ENCODE measurements at places on chromosomes 16 and 17.

- DNase-seq: no peak
These were observed 824.9 kb downstream of the KCNJ2 start for GRCh38 chr17:70994194-70994593.

- DNase-seq: no peak
These were observed at the start of gene MLKL for GRCh38 chr16:74700438-74701225. Gene MLKL, minus strand, starts transcription at chr16:74700862. Its CDS starts 5,105 bp downstream, at chr16:74695757.

- DNase-seq: no peak
These were observed 722 bp downstream of the RASL10B start for GRCh38 chr17:35731917-35732805.

GRCh38 chr16:24906199-24906808, 60.5 kb downstream of the SLC5A11 start:
- DNase-seq: no peak

DNA sequence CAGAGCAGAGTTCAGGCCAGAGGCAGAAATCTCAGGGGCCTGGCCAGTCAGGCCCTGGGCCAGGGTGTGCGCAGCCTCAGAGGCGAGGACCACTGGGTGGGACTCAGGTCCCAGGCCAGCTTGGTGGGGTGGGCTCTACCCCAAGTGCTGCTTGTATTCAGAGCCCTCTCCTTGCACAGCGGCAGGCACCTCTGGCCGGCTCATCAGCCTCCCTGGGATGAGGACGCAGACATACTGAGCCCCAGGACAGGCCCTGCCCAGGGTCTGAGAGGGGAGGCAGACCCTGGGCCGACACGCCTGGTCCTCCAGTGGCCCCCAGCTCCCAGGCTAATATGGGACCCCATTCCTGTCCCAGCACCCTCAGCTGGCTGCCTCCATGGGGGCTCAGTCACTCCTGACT, 7.6 kb upstream of the IL27 start:
- DNase-seq: no peak

- no peak for DNase-seq
These were observed 103.9 kb upstream of the NETO2 start for GRCh38 chr16:47247690-47248089.

GRCh38 chr16:3173892-3174617, 13.9 kb upstream of the OR1F1 start:
- DNase-seq: no peak

GRCh38 chr17:838486-838885, 56.3 kb downstream of the MRM3 start:
- no peak for DNase-seq

DNA sequence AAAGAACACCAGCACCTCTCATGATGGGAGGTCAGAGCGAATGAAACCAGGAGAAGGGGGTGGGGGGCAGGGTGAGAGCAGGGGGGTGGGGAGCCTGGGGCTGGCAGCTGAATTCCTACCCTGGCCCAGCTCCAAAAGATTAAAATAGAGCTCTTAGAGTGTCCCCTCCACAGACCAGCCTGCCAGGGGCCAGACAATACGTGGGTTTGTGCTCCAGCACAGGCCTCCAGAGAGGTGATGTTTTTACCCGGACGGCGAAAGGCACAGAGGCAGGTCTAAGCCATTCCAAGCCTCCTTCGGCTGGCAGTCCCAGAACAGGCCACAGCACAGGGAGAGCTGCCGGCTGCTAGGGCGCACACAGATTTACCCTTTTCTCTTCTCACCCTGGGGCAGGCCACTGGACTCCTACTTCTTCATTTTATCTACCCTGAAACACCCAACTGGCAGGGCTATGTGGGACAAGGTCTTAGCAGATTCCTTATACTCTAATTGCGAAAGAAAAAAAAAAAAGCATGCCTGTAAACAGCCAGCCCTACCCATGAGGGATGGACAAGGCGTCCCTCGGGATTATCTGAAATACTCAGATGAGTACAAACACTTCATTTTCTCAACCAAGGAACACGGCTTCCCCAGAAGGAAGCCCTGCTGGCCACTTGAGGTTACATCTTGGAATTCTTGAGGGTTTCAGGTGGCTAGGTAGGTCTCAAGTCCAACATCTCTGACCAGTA, 71.9 kb upstream of the NOG start:
- no peak for DNase-seq

- DNase-seq: no peak
These were observed 63.4 kb downstream of the LMF1 start for GRCh38 chr16:907361-907760.

DNA sequence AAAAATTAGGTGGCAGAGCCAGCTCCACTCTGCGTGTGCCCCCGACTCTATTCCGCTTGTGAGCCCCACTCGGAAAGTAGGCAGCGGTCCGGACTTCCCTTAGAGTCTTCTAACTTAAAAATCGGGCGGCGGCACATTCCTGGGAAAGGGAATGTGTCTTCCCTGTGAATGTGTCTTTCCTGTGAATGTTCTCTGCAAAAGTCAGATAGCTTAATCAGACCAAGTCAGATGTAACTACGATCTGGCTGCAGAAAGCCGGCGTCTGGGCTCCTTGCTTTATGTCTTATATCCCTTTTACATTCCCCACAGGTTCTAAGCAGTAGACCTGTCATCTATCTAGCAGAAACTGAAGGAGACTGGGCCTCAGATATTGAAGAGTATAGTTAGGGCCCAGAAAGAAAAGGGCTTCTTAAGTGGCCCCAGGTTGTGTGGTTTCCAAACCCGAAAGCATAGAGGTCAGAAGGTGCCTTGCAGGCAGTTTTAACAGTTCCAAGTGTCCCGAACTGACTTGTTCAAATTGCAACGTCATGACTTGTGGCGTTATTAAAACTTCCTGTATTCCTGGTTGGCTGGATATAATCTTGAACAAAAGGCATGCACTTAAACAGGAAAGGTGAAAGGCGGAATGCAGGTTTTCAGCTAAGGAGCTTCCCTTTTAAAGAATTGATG, 601 bp downstream of the PHKB start:
- peak; percentile 4 for DNase-seq

GRCh38 chr16:17302214-17302613, 168.5 kb downstream of the XYLT1 start:
- no peak for DNase-seq

DNA sequence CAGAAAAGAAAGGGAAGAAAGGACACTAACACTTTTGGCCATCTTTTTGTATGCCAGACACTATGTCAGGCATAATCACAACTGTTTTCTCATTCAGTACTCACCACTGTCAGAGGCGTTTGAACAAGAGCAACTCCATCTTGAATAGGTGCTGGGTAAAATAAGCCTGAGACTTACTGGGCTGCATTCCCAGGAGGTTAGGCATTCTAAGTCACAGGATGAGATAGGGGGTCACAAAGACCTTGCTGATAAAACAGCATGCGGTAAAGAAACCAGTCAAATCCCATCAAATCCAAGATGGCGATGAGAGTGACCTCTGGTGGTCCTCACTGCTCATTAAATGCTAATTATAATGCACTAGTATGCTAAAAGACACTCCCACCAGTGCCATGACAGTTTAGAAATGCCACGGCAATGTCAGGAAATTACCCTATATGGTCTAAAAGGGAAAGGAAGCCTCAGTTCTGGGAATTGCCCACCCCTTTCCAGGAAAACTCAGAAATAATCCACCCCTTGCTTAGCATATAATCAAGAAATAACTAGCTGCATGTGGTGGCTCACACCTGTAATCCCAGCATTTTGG, 14.9 kb upstream of the LYRM9 start:
- DNase-seq: no peak

DNA sequence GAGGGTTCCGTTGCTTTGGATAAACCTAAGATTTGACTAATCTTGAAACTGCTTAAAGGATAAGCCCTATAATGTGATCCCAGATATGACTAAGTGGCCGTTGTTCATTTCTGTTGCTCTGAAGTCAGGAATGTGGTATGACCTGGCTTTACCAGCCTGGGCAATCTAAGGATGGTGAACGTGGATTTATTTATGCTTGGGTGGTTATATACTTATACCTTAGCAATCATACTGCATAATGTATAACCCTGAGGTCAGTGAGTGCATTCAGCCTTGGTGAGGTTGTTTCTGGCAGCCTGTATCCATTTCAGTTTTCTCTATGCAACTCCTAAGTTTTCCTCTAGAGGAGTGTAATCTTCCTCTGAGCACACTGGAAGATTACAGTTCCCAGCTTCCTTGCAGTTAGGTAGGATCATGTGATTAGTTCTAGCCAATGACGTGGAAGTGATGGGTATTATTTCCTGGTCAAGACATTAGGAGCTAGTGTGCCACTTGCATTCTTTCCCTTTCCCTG, 41.9 kb downstream of the FTO start:
- no peak for DNase-seq

DNA sequence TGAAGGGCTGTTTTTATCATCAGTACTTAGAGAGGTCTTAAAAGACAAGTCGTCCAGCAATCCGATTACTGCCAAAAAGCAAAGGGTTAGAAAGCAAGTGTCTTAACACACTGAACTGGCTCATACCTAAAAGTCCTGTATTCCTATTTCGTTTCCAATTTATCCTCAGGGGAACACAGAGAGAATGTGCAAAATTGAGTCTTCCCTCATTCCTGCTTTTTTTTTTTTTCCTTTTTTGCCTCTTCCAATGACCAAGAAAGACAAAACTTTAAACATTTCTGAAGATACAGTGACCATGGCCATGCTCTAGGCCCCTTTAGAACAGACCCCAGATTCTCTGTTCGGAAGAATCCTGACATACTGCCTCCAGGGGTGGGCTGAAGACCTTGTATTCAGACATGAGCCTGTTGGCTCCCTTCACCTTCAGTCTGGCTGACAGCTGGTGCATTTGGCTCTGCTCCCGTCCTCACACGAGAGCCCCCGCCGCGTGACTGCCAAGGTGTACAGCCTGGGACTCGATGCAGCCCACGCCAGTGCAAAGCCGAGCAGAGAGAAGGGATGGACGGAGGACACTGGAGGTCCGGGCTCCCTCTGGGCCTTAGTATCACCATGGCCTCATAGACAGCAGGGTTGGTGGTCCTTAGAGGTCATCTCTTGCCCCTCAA, 47.0 kb downstream of the COTL1 start:
- DNase-seq: no peak

DNA sequence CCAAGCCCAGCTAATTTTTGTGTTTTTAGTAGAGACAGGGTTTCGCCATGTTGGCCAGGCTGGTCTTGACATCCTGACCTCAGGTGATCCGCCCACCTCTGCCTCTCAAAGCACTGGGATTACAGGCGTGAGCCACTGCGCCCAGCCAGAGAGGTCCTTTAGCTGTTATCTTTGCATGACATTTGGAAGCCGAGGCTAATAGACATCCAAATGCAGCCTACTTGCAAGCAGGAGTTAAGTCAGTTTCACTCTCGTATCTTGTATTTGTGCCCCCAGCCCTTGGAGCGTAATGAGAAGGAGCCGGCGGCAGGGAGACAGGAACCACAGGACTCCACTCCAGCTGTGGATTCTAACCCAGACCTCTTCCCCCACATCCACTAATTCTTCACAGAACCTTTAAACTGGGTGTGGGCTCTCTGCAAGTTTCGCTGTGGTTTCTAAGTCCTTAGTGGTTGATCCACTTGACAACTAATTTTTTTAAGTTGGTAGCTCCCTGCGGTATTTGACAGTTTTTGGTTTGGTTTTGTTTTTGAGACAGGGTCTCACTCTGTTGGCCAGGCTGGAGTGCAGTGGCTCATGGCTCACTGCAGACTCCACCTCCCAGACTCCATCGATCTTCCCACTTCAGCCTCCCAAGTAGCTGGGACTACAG, 3.1 kb upstream of the CYTH1 start:
- DNase-seq: no peak

DNA sequence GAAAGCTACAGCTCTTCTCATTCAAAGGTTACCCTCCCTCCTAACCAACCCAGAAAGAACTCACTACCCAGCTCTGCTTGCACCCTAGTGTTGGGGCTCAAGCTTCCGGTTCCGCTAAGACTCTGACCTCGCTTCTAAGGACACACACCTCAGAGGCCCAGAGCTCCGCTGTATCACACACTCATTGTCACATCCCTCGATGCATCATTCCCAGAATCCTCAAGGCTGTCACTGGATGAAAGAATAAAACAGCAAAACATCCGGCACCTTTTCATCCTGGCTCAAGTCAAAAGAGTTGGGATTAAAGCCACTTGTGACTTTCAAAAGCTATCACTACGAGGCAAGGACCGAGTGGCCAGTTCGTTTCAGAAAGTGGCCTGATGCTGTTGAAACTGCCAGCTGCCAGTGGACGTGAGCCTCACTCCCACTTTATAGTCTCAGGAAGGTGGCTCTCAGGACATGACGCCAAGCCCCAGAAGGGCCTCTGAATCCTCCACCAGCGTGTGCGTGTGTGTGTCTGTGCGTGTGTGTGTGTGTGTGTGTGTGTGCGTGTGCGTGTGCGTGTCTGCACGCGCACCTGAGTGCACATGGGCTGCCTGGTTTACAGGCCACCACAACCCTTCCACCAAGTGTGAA, 29.0 kb downstream of the ZFHX3 start:
- no peak for DNase-seq

DNA sequence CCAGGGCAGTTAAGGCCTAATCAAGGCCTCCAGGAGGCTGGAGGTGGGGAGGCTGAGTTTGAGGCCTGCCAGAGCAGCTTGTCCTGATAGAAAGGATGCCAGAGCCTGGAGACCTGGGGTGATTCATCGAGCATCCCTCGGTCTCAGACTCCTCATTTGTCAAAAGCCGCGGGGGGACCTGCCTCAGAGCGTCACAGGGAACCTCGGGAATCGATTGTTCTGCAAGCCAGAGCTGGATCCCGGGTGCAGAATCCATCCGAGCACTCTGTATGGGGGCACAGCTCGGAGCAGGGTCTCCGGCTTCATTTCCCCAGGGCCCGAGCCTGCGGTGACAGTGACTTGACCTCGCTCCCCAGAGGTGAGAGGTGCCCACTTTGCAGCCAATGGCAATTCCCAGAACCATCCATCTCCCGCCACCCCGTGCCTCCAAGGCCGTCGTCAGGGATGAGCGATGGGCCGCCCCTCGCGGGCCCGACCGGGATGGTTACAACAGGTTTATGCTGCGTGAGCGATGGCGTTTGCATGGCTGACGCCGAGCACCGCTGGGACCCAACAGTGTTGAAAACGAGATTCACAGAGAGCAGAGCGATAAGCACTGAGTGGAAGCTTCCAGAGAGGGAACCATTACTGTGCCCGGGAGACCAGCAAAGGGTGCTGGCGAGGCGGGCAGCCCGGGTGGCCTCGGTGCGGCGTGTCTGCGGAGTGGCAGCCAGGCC, 117.1 kb upstream of the GSE1 start:
- DNase-seq: no peak

DNA sequence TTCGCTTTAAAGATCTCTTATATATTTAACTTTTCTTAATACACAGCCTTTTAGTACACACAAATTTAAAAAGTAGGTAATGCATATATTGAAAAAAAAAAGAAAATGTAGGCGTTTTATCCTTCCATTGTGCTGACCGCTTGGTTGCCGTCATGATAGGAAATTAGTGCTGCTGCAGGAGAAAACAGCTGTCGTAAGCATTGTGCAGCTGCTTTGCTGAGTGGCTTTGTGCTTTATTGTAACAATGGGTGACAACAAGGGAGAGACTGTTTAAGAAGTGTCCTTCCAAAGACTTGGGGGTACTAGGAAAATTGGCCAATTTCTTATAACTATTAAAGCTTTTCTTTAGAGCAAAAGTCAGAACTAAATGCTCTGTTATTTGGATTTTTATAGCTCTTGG, 5.0 kb downstream of the HERPUD1 start:
- no peak for DNase-seq

- no peak for DNase-seq
These were observed 44.3 kb downstream of the SPECC1 start for GRCh38 chr17:20053361-20053964.

GRCh38 chr16:23959752-23960072, 123.9 kb downstream of the PRKCB start:
- no peak for DNase-seq
